Uterus (tissue), 4 donors: ENCODE measurements at places on chromosomes 2 and 18. TPM values are rescaled to one million over a fixed set of nuclear protein-coding genes. Genes with fewer than 3 reads are reported as not detected.

DNA sequence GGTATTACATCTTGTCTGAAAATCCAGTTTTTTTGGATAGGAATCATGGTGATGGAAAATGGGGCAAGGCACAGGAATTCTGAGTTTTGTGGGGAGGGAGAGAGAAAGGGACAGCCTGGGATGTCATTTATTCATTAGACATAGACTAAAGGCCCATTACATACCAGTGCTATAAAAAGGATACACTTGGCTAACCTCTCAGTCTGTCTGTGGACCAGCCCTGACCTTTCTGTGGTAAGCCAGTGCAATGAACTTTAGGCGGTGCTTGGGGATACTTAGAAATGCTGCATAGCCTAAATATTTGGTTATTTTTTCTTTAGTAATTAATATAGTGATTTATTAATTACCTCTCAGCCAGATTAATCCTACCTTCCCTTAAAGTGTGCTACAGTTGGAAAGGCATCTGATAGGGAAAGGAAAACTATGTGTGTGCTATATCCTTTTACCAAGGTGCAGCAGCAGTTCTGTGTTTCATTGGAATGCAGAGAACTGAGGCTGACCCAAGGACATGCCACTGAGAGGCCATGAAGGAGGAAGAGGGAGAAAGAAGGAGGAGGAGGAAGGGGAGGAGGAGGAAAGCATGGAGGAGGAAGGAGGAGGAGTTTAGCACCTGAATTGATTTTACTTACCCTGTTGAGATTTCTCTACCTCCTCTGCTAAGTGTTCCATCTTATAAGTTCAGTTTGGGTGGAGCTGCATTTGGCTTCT, 37.5 kb downstream of the KCNS3 start:
- DNase-seq, result no peak

The IL1RL1 gene
- total RNA-seq, result 12.3 TPM

GRCh38 chr2:220748875-220749479, 823.1 kb downstream of the EPHA4 start:
- no peak for DNase-seq

- no peak for DNase-seq
These were observed 1085.8 kb downstream of the TDRD15 start for GRCh38 chr2:22209545-22209944.

DNA sequence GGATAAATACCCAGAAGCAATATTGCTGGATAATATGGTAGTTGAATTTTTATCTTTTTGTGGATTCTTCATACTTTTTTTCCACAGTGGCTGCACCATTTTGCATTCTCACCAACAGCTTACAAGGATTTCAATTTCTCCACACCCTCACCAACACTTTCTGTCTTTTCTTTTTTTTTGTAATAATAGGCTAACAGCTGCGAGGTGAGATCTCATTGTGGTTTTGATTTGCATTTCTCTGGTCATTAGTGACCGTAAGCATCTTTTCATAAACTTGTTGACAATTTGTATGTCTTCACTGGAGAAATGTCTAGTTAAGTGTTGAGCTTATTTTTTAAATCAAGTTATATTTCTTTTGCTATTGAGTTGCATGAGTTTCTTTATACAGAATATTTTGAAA, 17.6 kb upstream of the SLC9A2 start:
- no peak for DNase-seq

GRCh38 chr18:13361431-13361830, 142.9 kb downstream of the LDLRAD4 start:
- DNase-seq, result no peak

DNA sequence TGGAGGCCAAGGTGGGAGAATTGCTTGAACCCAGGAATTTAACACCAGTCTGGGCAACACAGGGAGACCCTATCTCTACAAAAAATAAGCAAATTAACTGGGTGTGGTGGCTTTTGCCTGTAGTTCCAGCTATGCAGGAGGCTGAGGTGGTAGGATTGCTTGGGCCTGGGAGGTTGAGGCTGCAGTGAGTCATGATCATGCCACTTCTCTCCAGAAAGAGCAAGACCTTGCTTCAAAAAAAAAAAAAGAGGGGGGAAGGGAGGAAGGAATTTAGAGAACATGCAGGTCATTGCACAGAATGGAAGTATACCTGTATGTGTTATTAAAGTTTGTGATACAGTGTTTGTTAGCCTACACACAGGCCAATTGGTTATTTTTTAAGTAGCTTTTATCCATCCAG, 25.8 kb downstream of the PKP4 start:
- no peak for DNase-seq

The PID1 gene
- 48.5 TPM for total RNA-seq

DNA sequence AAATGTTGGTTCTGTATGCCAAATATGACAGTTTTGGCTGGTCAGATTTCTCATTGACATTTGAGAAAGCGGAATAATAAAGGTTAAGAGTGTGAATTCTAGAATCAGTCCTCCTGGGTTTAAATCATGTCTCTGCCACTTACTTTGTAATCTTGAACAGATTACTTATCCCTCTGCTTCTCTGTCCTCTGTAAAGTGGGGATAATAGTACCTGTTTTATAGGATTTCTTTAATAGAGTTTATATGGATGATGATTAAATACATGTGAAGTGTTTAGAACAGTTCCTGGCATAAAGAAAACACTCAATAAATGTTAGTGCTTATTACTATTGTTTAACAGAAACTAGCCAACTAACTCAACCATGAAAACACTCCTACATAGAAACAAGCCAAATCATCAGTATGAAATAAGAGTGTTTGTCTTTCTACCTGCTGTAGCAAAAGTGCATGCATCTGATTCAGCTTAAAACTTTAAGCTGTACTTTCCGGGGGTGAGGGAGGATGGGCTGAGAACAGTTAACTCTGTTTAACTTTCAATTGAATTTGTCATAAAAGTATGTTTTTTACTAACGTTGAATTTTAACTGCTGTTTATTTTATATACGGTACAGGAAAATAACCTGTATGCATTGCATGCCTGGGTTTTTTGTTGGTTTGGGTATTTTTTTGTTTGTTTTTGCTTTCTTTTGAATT, 6.8 kb downstream of the HTR2B start:
- no peak for DNase-seq

The RESP18 gene
- total RNA-seq, result not detected

The CYP1B1 gene
- 50.8 TPM for total RNA-seq

The PLEK gene
- total RNA-seq, result 1.8 TPM

The LYPD6B gene
- total RNA-seq, result 0.27 TPM

DNA sequence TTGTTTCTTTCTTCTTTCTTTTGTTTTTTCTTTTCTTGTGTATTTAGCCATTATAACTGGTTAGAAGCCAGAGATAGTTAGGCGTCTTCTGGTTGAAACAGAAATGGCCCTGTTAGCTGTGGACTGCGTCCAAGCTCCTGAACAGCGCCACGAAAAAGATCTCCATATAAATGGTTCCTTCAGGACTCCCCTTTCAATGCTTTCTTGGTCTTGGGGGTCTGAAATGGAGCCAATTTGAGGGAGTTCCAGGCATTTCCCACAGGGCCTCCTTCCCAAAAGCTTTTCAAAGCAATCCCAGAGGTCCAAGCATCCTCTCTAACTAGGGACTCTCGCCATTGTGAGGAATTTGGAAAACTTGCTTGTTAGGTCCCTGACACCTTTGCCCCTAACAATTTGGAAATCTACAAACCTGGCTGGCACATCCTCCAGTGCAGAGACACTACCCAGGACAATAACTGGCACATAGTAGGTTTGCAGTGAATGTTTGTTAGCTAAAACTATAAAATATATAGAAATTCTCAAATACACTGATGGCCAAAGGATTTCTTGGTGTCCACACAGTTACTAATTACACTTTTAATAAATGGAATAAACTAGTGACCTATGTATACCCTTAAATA, 80.1 kb downstream of the MYCN start:
- no peak for DNase-seq

DNA sequence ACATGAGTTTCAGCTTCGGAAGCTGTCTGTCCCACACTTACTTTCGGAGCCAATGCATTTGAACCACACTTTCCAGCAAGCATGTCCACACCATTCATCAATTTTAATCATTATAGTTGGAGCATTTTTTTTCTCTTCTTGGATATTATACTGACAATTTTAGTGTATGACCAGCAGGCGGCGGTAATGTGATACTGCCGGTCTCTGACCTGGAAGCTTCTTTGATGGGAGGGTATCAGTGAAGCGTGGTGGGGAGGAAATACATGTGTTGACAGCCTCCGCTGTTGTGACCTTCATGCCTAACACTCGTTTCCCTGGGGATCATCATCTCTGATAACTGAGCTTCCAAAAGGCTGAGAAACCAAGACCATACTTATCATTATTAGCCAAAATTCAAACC, 231.7 kb downstream of the GBX2 start:
- no peak for DNase-seq

DNA sequence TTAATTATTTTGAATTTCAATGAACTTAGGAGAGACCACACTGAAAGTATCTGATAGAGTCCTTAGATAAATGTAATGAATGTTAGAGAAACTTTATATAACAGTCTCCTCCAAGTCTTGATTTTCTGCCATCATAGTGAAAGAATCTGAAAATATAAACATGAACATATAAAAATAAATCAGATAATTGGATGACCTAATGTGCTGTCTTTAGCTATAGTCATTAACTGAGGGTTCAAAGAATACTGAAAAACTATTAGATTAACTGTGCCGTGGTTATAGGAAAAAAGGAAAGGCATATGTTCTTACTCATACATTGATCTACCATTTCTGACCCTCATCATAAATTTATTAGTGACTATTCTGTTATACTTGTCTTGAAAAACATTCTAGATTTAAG, 47.0 kb upstream of the SPAG16 start:
- DNase-seq, result no peak

GRCh38 chr18:35605686-35606417, 24.3 kb downstream of the GALNT1 start:
- no peak for DNase-seq

- no peak for DNase-seq
These were observed 146.5 kb downstream of the DLGAP1 start for GRCh38 chr18:4308576-4308975.

- DNase-seq, result no peak
These were observed 524.7 kb upstream of the CNTNAP5 start for GRCh38 chr2:123500346-123500745.

DNA sequence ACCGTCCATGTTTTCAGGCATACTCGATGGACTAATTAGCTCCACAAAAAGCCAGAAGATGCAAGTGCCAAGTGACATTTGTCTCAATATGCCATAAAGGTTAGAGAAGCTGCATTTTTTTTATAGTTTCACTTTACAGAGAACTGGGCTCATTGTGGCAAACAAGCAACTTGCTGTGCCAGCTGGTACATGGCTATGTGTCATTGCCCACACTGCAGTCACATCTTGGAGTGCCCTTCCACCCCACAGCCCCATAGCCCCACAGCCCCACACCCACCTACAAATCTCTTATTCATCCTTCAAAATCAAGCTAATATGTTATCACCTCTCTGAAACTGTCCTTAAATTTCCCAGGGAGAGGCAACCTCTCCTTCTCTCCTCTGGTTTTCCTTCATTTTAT, 451.9 kb downstream of the ARHGAP15 start:
- no peak for DNase-seq

- DNase-seq, result no peak
These were observed 95.9 kb downstream of the LPIN1 start for GRCh38 chr2:11842336-11842735.

The TBR1 gene
- not detected for total RNA-seq

GRCh38 chr18:65938592-65939372, 188.0 kb downstream of the CDH7 start:
- DNase-seq, result no peak

GRCh38 chr2:6186332-6187151, 494.4 kb downstream of the SOX11 start:
- no peak for DNase-seq

- no peak for DNase-seq
These were observed 34.0 kb downstream of the YWHAQ start for GRCh38 chr2:9596621-9597311.

The REG3A gene
- not detected for total RNA-seq

The SALL3 gene
- not detected for total RNA-seq

GRCh38 chr18:58532972-58533371, 95.9 kb downstream of the ALPK2 start:
- DNase-seq, result no peak

- no peak for DNase-seq
These were observed 59.0 kb upstream of the SPATS2L start for GRCh38 chr2:200247494-200247893.

The KCNE4 gene
- total RNA-seq, result 9.8 TPM
